CD4-positive, alpha-beta T cell treated with Interleukin-21 for 1 hour (primary cell): ENCODE measurements at places on chromosomes 7 and 10.

DNA sequence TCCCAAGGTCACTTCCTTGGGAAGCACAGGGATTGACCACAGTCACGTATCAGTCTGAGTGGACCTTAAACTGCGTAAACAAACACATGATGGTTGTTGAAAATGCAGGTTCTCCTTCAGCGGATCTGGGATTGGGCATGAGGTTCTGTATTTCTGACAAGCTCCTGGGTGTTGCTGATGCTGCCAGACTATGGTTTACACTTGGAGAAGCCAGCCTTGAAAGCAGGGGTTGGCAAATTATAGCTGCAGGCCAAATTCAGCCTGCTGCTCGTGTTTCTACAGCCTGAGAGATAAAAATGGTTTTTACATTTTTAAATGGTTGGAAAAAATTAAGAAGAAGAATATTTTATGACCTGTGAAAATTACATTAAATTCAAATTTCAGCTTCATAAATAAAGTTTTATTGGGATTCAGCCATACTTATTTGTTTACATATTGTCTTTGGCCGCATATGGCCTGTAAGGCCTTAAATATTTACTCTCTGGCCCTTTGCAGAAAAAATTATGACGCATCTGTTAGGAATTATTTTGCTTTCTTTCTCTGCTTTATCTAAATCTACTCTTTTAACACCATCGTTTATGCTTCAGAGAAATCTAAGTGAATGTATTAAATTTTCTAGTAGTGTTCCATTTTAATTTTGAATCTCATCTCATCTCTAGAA, 109.6 kb downstream of the SH2D4B start:
- DNase-seq, result no peak

DNA sequence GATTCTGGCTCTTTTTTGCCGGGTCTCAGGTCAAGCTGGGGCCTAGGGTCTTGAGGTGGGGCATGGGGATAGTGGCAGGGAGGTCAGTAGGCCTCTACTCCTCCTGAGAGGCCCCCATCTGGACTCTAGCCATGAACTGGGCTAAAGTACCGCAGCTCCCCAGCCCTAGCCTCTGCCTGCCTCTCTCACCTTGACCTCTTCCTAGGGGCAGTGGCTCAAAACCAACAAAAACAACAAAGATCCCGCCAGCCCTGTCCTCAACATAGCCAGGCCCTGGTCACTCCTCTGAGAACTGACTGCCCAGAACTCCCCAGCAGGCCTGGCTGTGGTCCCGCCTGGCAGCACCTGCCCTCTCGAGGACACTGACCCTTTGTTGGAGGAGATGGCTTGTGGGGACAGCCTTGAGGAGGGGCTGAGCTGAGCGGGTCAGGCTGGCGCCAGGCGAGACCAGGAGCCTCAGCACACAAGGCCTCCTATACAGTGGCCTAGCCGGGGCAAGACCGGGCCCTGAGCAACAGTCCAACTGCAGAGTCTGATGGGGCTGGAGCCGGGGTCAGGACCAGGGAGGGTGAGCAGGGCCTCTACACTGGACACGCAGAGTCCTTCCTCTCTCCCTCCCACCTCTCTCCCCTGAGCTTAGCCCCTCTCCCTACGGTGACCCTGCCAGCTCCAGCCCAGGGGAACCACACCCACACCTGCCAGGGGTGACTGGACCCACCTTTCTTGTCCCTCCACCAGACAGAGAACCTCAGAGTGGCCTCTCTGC, 11.6 kb upstream of the PPIF start:
- DNase-seq, result no peak

DNA sequence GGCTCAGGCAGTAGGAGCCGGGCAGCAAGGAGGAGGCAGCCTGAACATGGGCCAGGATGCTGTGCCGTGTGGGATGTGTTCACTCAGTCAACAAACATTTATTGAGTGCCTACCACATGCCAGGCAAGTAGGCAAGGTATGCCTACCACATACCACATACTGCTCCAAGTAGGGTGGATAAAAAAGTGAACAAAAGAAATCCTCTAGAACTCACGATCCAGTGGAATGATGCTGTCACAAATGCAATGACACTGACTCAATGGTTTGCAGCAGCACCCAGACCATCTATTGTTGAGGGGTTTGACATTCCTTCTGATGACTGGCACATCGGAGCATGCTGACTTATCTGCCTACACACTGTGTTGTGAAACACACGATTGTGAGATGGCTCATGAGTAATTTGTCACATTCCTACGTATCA, 413.5 kb downstream of the NRG3 start:
- no peak for DNase-seq

- DNase-seq, result no peak
Measured at GRCh38 chr10:61000769-61001730, 57.1 kb upstream of the RHOBTB1 start.

DNA sequence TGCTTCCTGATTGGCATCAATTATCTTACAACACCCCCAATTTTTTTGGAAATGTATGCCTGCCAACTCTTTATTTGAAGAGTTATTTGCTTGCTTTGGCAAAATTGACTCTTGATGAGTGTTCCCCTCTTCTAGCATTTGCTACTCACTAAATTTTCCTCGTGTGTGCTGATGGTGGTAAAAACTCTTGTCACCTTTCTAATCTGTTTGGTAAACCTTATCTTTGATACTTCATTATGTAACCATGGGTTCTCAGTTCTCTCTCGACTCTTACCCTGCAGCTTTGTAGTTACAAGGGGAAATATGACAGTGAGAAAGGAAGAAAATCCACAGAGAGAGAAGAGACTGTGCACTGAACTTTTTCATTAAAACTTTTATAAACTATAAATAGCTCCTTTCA, 102.5 kb downstream of the CDK14 start:
- no peak for DNase-seq

- DNase-seq, result no peak
Measured at GRCh38 chr10:104391150-104391968, 37.7 kb downstream of the CFAP58 start.

- DNase-seq, result peak; percentile 39
Measured at GRCh38 chr10:118753331-118754228, 1.2 kb downstream of the CACUL1 start.

DNA sequence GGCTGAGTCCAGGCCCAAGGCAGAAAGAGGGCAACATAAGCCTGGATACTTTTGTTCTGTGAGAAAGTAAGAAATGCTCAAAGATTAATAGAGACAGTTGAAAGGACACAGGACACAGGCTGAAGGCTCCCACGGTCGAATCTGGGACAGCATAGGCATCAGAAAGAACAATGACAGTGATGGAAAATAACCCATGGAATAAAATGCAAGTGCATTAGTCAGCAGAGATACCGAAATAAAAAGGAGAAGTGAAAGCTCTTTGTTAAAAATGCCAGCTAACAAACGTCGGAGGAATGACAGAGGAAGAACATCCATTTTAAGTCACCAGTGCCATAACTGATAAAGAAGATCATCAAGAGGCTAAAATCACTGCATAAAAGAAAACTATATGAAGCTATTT, 19.6 kb upstream of the AGAP5 start:
- DNase-seq, result no peak

DNA sequence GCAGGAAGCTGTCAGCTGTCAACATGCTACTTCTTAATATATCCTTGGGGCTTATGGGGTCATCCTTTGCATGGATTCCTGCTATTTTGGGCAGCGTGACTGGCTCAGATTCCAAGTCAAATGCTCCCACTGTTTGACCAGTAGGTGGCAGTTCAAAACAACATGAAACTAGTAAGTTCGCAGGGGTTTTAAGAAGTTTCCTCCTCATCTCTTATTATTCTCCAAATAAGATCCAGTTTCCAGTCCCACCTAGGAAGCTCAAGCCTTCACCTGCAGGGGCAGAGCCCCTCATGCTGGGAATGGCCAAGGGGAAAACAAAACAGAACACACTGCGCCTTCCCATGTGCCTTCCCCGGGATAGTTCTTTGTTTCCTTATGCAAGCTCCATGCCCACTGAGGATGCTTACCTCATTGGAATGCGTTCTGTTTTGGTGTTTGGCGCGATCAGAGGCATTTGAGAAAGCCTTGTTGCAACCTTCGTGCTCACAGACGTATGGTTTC, 259.8 kb downstream of the GLI3 start:
- no peak for DNase-seq

GRCh38 chr7:111561654-111561903, 713 bp downstream of the IMMP2L start:
- no peak for DNase-seq

DNA sequence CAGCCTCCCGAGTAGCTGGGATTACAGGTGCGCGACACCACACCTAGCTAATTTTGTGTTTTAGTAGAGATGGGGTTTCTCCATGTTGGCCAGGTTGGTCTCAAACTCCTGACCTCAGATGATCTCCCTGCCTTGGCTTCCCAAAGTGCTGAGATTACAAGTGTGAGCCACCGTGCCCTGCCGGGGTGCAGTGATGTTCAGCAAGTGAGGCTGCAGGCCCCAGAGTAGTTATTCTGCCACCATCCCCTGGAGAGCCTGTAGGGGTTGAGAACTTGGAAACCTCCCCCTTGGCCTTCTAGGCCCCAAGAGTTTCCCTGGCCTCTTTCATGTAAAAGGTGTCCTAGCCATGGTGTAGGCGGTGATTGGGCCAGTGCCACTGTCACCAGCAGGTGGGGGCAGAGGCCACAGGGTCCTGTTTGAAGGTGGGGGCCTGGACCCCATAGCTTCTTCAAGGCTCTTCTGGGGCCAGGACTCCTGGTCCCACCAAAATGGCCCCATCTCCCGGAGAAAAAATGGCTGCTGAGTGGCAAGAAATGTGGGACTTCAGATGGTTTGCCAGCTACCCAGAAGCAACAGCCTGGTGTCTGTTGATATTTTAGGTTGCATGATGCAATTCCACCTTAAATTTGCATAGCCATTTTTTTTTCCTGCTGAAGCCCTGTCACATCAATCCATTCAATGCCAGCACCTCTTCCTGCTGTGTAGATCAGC, 25.5 kb upstream of the INMT start:
- peak; percentile 27 for DNase-seq

DNA sequence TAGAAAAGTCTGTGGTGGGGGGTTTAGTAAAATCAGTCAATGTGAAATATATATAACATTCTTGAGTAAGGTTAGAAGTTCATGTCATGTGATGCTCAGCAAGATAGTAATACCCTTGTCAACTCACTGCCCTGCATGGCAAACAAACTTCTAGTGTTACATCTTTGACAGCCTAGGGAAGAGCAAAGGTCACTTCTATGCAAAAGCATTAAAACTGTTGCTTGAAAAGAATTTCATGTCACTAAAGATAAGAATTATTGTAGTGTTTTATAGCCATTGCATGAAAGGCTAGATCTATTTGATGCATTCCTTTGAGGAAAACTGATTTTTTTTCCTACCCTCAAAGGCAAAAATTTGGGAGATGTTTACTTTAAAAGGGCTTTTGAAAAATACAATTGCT, 176.0 kb downstream of the SKAP2 start:
- no peak for DNase-seq

- no peak for DNase-seq
Measured at GRCh38 chr7:4189131-4189570, 492.9 kb upstream of the FOXK1 start.
